WTC11 (cell line): ENCODE measurements at places on chromosomes 6 and 20. TPM values are rescaled to one million over a fixed set of nuclear protein-coding genes. Genes with fewer than 3 reads are reported as not detected.
A peak's percentile ranks its signal among the peaks of the same experiment; 100 is the strongest.

The PI3 gene
- total RNA-seq = not detected in 3 replicates

The KHDC1 gene
- total RNA-seq = 7.3 to 8.9 TPM (median 7.7 TPM) in 3 replicates

The SPATS1 gene
- total RNA-seq = not detected in 3 replicates

The RTF2 gene
- total RNA-seq = 46.3 to 56.1 TPM (median 51.7 TPM) in 3 replicates

DNA sequence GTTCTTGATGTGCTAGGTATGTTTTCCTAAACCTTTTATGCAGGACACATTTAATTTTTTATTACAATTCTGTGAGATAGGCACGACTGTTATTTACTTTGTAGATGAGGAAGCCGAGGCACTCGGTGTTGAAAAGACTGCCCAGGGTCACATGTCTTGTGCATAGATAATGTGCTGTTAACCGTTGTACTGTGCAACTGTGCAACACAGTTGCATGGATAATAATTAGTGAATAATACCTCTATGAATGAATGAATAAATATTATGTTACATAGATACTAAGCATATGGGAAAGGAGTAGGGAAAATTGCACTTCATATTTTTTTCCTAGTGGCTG is 60.3 kb upstream of the DEK start:
- no peak for DNase-seq

- DNase-seq = no peak
Observed at GRCh38 chr6:22102671-22103070, 194.2 kb downstream of the PRL start.

- no peak for DNase-seq
Observed at GRCh38 chr6:138896104-138896756, 91.8 kb downstream of the REPS1 start.

GRCh38 chr20:58669287-58670006 is 18.4 kb downstream of the STX16 start:
- peak; percentile 73 for DNase-seq

- no peak for DNase-seq
Observed at GRCh38 chr6:79780881-79781280, 149.8 kb downstream of the SH3BGRL2 start.

DNA sequence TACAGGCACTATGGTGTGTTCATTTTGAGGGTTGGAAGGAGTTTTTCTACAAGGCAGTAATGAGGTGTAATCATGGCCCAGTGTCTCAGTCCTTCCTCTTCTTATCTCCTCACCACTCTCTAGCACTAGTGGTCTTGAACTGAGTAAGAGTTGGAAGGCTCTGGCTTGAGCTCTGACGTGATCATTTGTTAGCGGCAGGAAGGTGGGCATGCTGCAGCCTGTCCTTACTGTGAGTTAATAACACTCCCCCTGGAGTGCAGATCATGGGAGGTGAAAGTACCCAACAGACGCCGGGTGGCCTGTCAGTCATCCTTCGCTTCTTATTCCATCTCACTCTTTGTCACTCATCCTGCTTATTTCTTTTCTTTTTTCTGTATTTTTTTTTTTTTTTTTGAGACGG is 356.9 kb downstream of the CDKAL1 start:
- DNase-seq = no peak
